ENCODE measurements at places on chromosomes 7 and 10.
A peak's percentile ranks its signal among the peaks of the same experiment; 100 is the strongest.

- no peak for DNase-seq
These were observed 577.5 kb downstream of the GRID1 start for GRCh38 chr10:85789125-85789524.

- DNase-seq, result no peak
These were observed 2.4 kb upstream of the ECHS1 start for GRCh38 chr10:133375357-133376115.

DNA sequence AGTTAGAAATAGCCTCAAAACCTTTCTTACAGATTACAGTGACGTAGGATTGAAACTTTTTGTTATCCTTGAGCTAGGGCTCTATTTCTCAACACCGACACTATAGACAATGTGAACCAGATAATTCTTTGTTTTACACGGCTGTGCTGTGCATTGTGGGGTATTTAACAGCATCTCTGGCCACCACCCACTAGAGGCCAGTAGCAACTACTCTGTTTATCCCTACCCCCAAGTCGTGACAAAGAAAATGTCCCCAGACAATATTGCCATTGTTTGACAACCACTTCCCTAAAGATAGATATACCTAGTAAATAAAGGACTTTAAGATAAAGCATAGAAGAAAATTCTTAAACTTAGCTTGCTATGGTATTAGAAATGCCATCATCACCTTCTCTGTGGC, 359.6 kb downstream of the ARL4A start:
- DNase-seq, result no peak

GRCh38 chr10:133616371-133617130, 10.0 kb downstream of the FRG2B start:
- DNase-seq, result no peak

DNA sequence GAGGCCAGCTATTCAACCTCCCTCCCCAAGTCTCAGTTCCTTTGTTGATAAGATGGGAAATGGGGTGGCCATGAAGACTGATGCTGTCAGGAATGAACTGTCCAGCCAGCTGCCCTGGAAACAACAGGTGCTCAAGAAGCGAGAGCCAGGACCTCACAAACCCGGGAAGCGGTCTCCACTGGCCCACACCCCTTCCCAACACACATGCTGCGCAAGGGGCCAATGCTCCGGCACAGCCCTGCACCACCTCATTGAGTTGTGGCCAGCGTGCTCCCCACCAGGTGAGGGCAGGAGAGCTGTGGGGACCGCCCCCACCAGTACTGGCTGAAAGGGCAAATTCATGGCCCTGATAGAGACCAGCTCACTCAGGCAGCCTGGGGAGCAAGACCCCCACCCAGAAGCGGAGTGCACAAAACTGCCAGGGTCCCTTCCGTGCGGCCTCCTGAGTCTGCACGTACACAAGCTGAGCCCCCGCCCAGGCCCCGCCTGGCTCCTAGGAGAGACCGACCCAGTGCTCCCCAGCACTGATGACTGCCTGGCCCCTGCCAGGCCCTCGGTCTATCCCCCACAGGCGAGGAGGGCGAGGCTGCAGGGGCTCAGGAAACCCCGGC, 216.6 kb downstream of the MAD1L1 start:
- DNase-seq, result no peak

GRCh38 chr7:138745189-138745588, 44.0 kb upstream of the SVOPL start:
- no peak for DNase-seq

GRCh38 chr7:73838642-73839041, 3.7 kb downstream of the METTL27 start:
- DNase-seq, result no peak

DNA sequence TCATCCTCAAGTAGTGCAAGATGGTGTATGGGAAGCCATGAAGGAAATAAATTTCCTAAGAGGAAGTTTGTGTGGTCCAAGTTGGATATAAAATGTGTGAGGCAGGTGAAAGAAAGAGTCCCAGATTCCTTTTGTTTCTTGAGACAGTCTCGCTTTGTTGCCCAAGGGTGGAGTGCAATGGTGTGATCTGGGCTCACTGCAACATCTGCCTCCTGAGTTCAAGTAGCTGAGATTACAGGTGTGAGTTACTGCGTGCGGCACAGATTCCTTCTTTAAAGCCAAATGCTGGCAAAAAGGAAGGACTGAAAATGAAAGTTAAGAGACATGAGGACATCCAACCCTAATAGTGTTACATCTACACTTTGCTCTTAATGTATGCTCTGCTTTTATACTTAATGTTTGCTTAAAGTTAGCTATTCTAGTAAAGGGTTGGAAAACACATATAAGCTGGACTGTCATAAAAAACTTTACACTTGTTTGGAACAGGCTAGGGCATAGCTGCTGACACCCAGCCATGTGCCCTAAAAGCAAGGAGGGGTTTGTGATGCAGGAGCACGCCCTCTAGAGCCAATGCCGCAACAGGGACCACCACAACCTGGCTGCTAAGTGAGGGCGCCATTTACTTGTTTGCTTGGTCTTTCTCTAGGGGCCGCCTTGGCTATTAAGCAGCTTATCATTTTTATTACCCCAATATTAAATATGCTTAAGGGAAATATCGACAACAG, 34.5 kb downstream of the CLEC2L start:
- DNase-seq, result no peak

DNA sequence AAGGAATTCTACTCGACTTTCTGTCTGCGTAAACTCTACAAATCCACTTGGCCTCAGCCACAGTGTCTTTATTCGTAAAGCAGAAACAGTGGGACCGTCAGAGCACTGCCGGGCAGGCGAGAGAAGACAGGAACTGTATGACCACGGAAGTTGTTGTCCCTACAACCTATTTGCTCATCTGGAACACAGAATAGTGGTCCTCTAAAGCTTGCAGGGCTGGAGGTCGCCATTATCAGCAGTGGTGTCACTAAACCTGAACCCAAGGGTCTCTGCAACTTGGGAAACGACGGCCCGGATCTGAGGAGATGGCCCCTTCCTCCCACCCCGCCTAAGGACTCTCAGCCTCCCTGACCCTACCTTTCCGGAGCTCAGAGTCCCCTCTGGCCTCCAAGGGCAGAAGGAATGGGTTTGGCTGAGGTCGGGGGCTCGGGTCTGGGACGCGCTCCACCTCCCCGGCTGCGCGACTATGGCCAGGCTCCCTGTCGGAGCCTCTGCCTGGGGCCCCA, 442 bp downstream of the STYXL1 start:
- no peak for DNase-seq

GRCh38 chr10:86671985-86672710, 3.8 kb downstream of the LDB3 start:
- no peak for DNase-seq

DNA sequence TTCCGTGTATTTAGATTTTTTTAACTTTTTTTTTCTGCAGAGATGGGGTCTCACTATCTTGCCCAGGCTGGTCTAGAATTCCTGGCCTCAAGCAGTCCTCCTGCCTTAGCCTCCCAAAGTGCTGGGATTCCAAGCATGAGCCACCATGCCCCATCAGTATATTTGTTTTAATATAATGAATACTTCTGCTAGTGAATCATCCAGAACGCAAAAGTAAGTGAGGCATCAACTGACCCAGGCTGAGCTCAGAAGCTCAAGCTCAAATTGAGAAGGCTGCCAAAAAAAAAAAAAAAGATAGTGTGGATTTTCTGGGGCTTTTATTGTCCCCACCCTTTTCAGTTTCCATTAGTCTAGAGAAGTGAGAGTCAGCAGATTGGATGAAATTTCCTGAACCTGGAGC, 39.0 kb upstream of the TECTB start:
- no peak for DNase-seq

DNA sequence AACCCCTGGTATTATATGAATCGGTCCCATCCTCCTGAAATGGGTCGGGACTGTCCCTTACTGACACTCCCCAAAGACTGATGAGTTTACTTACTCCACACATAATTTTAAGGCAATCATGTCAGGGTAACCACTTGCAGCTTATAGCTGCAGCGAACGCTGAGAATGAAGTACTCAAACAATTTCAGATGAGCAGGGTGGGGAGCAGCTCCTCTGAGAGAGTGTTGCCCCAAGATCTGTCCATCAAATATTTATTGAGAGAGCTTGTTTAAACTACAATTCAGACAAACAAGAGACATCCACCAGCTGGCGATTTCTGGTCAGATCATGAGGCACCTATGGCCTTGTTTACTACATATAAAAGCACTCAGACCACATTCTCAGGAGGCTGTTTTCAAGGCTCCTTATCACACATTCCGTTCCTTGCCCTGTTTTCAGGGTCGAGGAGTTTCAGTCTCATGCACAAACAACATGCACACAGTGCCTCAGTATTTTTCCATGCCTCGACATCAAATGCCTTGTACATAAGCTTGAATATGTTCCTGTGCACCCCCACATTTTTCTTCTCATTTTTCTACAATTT, 80.1 kb downstream of the THSD7A start:
- peak; percentile 88 for DNase-seq

DNA sequence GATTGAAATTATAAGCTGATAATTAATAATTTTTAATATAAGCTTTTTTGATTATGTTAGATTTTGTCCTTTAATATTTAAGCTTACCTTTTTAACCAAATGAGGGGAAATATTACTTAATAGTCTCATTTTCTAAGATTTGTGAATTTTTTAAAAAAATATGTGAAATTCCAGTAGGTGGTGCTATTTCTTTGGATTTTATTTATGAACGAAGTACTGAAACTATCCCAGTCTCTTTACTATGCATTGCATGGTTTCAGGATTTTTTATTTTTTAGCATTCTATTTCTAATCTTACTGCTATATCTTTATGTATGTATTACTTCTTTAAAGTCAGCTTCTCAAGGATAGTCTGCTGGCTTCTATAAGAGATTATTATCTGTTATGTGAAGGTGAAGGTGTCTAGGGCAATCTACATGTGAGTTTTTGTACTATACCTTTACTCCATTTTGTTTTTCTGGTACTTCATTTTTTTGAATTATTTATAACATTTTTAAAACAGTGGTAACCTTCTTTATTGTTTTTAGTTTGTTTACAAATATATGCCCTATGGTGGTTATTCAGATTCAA, 78.3 kb downstream of the ATRNL1 start:
- DNase-seq, result no peak

GRCh38 chr10:118563373-118563890, 32.0 kb downstream of the PRLHR start:
- no peak for DNase-seq

- DNase-seq, result no peak
These were observed 39.1 kb upstream of the HERPUD2 start for GRCh38 chr7:35734001-35734483.

- no peak for DNase-seq
These were observed 655.0 kb upstream of the ADARB2 start for GRCh38 chr10:2392145-2392812.

DNA sequence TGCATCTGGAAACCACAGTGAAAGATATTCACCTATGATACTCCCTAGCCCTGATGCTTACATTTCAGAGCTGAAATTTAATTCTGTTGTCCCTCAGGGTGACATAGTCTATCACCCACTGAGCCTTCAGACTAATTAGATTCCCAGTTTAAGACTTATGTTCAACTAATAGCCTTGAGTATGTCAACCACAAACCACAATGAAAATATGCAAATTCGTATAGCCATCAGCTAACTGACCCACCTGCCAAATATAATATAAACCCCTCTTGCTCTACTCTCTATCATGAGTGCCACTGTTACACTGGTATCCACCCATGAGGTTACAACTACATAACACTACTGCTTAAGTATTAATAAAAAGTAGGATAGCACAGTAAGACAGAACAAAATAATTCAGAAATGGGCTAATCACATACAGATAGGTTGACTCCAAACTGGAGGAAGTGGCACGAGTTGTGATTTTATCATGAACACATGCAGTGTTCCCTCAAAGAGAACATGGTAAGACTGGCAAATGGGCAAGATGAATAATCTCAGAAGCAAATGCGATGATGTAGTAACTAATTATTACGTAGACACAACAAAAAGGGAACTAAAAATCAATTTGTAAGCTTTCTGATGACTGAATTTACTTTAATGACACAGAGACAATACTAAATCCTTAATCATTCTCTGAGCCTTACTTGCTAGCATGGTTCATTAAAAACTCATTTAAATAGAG, 290.6 kb downstream of the PARD3 start:
- DNase-seq, result no peak

GRCh38 chr7:5691606-5692005, 89.9 kb downstream of the RNF216 start:
- DNase-seq, result no peak

GRCh38 chr7:131254211-131254610, 73.5 kb upstream of the MKLN1 start:
- no peak for DNase-seq

DNA sequence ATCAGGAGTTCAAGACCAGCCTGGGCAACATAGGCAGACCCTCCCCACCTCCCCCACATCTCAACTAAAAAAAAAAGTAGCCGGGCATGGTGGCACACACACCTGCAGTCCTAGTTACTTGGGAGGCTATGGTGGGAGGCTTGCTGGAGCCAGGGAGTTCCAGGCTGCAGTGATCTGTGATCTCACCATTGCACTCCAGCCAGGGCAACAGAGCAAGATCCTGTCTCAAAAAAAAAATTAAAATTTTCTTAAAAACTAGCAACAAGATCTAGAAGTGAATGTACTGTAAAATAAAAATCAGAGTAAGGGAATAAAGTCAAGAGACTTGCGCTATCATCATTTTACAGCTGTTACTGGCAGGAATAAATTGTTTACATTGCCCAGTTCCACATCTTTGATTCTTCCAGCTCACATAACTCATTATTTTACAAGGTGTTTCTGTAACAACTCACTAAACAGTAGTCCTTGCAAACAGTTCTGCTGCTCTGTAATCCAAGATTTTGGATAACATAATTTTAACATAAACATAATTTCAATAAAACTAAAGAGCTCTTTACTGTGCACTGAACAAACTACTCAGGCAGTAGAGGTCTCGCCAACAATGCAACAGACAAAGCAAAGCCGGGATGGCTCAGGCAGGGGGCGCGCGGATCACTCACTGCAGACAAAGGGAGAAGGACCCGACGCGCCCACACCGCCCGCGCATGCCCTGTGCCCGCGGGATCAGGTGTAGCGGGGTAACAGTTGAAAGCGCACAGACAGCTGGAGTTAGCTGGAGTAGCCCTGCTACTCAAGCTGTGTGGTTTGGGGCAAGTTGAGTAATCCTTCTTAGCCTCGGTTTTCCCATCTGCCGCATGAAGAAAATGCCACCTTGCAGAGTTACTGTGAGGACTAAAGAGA, 73.3 kb upstream of the NFE2L3 start:
- DNase-seq, result peak; percentile 78

- no peak for DNase-seq
These were observed 6.4 kb downstream of the HOXA13 start for GRCh38 chr7:27193335-27194001.
